NK-92 treated with Interleukin-12 subunit alpha and Interleukin-12 subunit beta, amount 100 ng/mL, for 24 hours (cell line): ENCODE measurements at places on chromosomes 5 and 9.

DNA sequence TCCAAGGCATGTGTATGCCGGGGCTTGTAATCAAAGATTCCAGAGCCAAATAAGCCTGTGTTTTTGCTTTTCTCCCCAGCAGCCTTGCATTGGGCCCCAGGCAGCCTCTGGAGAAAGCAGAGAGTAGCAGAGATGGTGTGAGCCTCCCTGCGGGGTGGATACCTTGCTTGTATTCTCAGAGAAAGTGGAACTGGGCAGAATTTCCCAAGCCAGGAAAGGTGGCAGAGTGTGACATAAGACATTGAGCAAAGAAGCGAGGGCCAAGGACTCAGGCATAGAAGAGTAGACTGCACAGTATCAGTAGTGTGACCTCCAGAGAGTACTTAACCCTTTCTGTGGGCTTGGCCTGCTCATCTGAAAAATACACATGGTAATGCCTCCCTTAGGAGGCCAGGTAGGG, 1.6 kb upstream of the GSN start:
- no peak for DNase-seq

- no peak for DNase-seq
These were observed 1.5 kb downstream of the OMD start for GRCh38 chr9:92422611-92423338.

DNA sequence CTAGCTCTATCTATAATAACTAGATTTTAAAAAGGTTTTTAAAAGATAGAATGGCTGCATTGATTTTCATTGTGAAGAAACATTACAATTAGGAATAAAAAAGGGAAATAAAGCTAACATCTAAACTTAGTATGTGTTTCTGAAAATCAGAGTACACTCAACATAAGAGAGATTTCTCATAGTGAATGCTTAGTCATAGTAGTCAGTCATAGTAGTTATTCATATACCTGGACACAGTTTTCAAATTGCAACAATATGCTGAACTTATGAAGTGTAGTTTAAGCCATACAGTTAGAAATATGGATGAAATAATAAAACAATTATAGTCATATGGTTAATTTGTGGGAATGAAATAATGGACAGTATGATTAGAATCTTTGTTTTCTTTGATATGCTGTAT, 273.0 kb upstream of the CTNND2 start:
- no peak for DNase-seq

DNA sequence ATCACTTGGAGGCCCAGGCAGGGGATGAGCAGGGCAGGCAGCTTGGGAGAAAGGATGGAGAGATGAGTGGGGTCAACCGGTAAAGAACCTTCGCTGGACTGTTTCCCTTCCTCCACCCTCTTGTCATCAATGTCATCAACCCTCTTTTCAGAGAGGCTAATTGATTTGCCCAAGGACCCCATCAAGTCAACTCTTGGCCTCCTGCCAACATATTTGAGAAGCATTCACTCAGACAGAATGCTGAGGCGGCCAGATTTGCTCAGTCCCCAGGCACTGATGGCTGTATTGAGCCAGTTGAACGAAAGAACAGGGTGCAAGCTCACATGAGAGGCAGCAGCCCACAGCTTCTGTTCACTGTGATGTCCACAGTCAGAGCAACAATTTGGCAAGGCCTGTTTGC, 193.5 kb downstream of the RFK start:
- no peak for DNase-seq

DNA sequence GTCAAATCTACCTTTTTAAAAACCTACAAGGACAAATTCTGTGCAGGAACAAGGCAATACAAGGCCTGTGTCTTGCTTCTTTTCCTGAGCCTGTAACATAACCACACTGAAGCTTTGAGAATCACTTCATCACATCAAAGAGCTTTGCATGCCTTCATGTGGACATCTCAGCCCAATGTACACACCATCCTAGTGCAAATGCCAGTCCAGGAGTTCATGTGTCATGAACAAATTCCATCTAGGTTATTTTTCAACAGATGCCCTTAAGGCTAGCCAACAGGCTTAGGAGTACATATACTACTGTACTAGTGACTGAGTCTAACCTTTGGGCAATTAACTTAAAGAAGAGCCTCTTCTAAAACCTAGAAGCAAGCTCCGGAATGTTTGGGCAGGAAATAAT, 106.4 kb downstream of the CDH10 start:
- no peak for DNase-seq

DNA sequence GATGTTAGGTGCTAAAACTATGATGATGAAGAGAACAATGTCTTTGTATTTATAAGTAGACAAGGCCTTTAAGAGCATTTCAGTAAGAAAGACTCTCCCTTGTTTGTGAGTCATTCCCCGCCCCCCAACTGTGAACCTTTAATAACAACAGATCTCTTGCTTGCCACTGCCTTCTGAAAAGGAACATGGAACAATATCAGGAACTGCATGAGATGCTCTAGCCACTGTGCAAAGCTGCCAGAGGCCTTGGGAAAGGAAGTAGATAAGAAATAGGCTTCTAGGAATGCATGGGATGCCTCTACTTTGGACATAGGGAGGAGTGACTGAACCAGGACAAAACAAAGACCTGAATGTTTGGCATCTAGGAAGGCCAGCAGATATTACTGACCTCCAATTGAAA, 296.1 kb upstream of the MPDZ start:
- no peak for DNase-seq

GRCh38 chr5:173802670-173803165, 85.4 kb upstream of the CPEB4 start:
- no peak for DNase-seq

- no peak for DNase-seq
These were observed 5.5 kb downstream of the ARHGEF37 start for GRCh38 chr5:149586708-149587318.

GRCh38 chr5:158511454-158511853, 588.3 kb downstream of the EBF1 start:
- DNase-seq = no peak

DNA sequence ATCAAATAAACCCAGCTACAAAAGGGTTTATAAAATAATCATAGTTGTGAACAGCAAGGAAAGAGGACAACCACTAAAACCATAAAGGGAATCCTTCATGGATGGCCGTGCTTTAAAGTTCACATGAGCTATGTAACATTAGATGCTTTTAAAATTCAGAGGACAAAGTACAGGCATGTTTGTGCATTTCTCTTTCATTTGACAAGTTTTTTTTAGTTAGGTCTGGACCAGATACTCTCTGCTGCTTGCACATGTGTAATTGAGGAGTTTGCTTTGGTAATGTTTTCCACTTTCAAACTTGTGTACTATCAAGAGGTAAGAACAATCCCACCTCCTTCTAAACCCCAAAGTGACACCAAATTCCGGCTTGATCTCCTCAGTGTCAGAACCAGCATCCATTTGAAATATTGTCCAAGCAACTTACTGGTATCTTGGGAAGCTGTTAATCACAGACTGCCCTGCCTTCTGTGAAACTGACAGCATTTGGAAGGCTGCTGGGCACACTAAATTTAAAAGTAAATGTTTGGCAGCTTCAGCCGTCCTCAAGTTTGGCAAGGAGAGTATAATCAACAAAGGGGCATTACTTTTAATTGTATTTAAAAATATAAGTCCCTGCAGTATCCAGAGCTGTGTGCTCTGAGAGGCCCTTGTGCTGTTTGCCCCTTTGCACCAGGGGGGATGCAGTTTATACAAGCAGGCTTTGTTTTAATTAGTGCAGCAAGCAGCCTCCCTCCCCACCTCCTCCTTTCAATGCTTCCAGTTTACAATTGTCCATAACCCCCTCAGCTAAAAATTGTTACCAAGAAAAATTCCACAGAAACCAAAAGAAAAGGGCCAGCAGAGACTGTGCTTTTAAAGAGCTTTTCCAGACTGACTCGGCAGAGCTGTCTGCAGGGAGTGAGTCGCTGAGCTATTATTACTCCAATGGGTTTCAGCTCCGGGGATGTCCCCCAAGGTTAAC, 328.3 kb upstream of the MPDZ start:
- DNase-seq = no peak

GRCh38 chr9:17134396-17135294, at the start of gene CNTLN:
TSS of gene CNTLN (plus strand) at chr9:17135040. CDS start at chr9:17135066, 26 bp downstream.
- DNase-seq = no peak

GRCh38 chr5:96048763-96049162, 87.1 kb upstream of the ELL2 start:
- no peak for DNase-seq

- no peak for DNase-seq
These were observed 10.5 kb downstream of the ARSK start for GRCh38 chr5:95565280-95565920.

GRCh38 chr5:168831383-168831782, 252.2 kb upstream of the PANK3 start:
- no peak for DNase-seq

DNA sequence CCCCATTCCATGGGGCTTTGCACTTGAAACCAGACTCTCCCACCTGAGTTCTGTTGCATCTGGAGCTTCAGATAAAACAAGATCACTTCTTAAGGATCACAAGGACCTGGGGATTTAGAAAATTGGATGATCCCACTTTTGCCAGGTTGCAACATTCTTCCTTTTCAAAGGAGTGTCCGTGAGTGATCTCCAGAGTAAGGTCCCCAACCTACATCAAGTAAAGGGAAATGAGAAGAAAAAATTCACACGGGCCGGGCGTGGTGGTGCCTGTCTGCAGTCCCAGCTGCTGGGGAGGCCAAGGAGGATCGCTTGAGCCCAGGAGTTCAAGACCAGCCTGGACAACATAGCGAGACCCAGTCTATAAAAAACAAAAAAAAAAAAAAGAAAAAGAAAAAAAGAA, 41.2 kb upstream of the COL5A1 start:
- no peak for DNase-seq

DNA sequence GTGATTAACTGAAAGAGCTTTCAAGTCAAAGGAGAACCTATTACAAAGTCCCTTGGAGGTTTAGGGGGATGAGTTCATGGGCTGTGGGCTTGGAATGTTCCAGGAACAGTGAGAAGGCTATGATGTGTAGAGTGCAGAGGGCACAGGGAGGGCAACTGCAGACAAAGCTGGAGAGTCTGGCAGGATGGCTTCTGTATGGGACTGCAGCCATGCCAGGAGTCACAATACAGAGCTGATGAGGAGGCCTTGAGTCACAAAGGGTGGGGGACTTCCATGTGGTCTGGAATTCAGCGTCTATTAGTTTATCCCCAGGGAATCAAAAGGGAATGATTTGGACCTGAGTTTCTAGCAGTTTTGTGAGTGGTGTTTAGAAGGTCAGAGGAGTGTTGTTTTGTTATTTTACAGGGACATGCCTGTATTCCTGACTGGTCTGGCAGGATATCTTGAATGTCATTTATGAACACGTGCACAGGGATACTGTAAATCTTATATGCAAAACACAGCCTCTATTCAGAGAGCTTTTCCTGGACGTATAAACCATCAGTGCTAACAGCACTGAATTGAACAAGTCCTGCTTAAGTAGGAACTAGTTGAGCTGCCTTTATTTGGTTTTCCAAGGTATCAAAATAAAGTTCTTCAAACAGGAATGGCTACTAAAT, 14.3 kb upstream of the TEK start:
- no peak for DNase-seq

DNA sequence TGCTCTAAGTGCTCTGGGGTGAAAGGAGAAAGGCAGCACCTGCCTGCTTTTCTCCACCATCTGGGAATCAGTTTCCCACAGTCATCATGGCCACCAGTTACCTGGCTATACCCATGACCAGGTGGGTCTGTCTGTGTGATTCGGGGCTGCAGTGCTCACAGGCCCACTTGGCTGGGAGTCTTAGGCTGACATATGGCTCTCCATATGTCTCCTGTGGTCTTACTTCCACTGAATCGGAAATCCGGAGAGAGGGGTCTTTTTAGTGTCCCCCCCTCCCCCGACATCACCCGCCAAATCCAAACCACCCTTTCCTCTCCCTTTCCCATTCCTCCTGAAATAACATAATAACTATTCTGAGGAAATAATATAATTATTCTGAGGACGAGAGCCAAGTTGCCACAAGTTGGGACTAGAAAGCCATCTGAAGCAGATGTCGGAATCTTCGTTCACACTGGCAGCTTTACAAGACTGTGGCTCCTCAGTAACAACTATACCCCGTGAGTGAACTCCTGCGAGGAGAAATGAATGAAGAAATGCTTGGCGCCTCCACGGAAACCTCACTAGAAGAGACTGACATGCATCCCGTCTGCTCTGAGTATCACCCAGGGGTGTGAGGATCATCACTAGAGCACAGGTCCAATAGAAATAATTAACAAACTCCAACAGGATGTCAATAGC, 143.4 kb downstream of the MYO10 start:
- DNase-seq = no peak
